ENCODE measurements at places on chromosomes 11 and 22.

DNA sequence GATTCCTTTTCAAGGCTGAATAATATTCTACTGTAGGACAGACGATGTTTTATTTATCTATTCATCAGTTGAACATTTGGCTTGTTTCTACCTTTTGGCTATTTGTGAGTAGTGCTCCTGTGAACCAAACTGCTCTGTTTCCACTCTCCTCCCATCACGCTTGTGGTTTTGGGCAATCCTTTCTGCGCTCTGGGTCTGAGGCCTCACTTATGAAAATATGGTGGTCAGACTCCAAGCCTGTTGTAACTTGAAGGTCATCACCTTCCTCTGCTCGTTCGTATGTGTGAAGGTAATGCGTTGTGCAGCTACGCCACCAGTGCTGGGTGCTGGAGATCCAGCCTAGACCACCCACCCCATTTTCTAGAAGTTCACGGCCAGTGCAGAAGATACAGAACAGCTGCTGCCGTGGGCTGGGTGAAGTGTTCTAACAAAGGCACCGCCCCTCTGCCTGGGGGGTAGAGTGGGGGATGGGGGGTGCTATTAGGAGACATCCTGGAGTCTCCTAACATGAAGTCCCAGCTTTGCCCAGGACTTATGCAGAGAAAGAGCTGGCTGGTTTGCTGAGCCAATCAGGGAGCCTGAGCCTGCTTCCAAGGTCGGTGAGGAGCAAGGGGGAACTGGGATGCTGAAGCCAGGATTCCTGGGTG, 21.0 kb downstream of the PTPN5 start:
- no peak for DNase-seq

DNA sequence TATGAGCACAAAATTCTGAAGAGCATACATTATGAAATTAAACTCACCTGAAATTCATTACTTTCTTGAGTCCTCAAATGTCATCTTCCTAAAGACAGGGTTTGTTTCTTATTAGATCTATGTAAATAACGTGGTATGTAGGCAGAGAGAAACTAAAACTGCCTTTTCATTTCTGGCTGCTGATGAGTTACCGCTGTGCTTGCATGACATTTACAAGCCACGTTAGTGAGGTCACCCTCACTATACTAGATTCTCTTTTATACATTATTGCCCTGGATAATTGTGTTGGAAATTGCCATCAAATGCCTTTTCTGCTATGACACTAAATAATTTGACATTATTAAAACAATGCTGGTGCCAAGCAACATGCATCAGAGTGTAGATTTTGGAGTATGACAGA, 748.3 kb upstream of the ANO3 start:
- DNase-seq, result no peak

GRCh38 chr22:48438800-48439559, 1388.7 kb downstream of the BRD1 start:
- DNase-seq, result no peak

DNA sequence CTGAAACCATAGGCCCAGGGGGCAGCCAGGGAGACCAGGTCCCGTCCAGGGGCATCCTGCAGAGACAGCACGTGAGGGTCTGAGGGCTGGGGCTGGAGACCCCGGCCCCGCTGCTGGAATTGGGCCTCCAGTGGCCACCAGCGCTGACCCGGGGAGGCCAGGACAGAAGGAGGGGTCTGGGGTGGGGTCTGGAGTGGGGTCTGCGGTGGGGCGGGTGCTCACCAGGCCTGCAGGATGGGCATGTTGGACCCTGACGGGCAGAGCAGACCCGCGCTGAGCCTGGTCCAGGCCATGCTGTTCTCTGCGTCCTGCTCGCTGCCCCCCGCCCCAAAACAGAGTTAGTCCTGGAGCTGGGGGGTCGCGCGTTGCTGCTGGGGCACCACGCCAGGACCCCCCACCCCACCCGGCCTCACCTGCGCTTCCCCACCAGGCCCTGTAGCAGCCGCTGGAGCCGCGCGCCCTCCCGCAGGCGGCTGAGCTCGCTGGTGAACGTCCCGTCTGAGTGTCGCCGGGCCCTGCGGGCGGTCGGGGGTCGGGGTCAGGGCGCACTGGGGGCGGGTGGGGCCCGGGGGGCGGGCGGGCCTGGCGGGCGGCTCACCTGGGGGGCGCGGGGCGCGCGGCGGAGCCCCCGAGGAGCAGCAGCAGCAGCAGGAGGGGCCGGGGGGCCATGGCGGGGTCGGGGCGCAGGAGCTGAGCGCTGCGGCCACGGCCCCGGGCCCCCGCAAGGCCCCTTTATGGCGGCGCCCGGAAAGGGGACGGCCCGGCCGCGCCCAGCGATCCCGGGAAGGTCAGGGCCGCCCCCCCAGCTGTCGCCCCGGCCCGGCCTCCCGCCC, at the start of gene SCT:
Gene SCT, minus strand, starts transcription at position 707 of the 833 bp plus-strand sequence. Its CDS starts 38 bp downstream, at position 669.
- no peak for DNase-seq
